CD8-positive, alpha-beta memory T cell (primary cell): ENCODE measurements at places on chromosomes 7 and 10. TPM values are rescaled to one million over a fixed set of nuclear protein-coding genes. Genes with fewer than 3 reads are reported as not detected.

The OR2A12 gene
- not detected for total RNA-seq

GRCh38 chr7:96337519-96337918, 15.6 kb upstream of the SLC25A13 start:
- H3K36me3 ChIP-seq: no peaks in the 10 kb centered on the region
- no peak for DNase-seq
- no peaks in the 10 kb centered on the region for H3K27me3 ChIP-seq
- no peaks in the 10 kb centered on the region for H3K4me1 ChIP-seq

- no peaks in the 10 kb centered on the region for H3K27me3 ChIP-seq
- H3K4me3 ChIP-seq: no peak overlapping the region
- H3K4me1 ChIP-seq: no peaks in the 10 kb centered on the region
- no peak for DNase-seq
- H3K36me3 ChIP-seq: no peaks in the 10 kb centered on the region
Observed at GRCh38 chr10:86205306-86206239, 161.0 kb downstream of the GRID1 start.

DNA sequence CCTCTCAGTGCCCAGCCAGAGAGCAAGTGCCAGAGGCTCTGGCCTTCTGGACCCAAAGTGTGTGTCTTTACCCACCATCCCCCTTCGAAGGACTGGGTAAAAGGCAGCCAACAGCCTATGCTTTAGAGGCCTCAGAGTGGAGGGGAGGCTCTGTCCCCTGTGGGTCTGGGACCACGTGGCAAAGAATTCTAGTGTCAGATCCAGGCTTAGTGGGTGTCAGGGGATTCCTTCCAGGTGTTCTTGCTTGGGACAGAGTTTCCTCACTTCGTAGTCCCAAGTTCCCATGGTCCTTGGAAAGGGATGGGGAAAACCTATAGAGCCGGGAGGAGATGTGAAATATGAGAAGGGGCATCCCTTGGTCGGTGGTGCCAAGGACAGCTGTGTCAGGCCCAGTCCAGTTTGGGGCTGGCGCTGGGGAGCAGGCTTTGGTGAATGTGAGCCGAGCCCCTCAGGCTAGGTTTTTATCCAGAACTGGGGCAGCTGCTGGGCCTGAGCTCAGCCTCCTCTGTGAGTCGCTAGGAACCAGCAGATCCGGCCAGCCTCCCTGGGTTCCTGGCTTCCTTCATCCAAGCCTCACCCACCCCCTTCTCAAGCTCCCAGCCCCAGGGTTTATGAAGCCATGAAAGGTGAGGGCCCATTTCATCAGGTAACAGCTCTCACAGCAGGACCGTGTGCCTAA, 71.2 kb downstream of the C10orf105 start:
- H3K4me1 ChIP-seq: no peaks in the 10 kb centered on the region
- no peak for DNase-seq
- no peaks in the 10 kb centered on the region for H3K36me3 ChIP-seq
- no peak overlapping the region for H3K4me3 ChIP-seq

The GPAM gene
- total RNA-seq: 16.4 TPM

DNA sequence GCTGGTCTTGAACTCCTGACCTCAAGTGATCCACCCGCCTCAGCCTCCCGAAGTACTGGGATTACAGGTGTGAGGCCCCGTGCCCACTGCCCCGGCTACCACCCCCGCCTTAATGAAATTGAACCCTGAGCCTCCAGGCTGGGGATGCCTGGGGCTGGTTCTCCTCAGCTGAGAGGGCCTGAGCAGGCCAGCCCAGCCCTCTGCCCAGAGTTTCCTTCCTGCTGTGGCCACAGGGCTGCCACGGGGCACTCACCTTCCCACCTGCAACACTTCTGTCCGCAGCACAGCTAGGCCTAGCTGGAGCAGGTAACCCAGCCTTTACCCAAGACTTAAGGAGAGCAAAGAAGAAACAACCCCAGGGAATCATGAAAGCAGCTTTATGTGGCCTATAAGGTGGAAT, 78.1 kb upstream of the ANLN start:
- no peak overlapping the region for H3K27ac ChIP-seq
- H3K4me1 ChIP-seq: no peaks in the 10 kb centered on the region
- no peak for DNase-seq
- no peak overlapping the region for H3K4me3 ChIP-seq
- no peaks in the 10 kb centered on the region for H3K36me3 ChIP-seq

- no peaks in the 10 kb centered on the region for H3K4me1 ChIP-seq
- no peak overlapping the region for H3K4me3 ChIP-seq
- no peaks in the 10 kb centered on the region for H3K36me3 ChIP-seq
- no peak for DNase-seq
- H3K27ac ChIP-seq: no peak overlapping the region
Observed at GRCh38 chr7:110669410-110669809, 421.5 kb upstream of the LRRN3 start.

- H3K4me3 ChIP-seq: no peak overlapping the region
- H3K4me1 ChIP-seq: peaks cover 44% of the 10 kb centered on the region
- no peaks in the 10 kb centered on the region for H3K36me3 ChIP-seq
- no peaks in the 10 kb centered on the region for H3K27me3 ChIP-seq
Observed at GRCh38 chr7:150939052-150939451, 39.1 kb downstream of the KCNH2 start.

DNA sequence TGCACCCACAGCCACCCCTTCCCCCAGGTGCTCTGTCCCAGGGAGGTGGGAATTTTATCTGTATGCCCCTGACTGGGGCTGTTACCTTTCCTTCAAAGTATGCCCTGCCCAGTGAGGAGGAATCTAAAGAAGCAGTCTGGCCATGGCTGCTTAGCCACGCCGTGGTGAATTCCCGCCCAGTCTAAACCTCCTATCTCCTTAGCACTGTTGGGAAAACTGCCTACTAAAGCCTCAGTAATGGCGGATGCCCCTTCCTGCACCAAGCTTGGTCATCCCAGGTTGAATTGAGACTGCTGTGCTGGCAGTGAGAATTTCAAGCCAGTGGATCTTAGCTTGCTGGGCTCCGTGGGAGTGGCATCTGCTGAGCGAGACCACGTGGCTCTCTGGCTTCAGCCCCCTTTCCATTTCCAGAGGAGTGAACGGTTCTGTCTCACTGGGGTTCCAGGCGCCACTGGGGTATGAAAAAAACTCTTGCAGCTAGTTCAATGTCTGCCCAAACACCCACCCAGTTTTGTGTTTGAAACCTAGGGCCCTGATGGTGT, 87.2 kb downstream of the ABCC2 start:
- peaks cover 16% of the 10 kb centered on the region for H3K4me1 ChIP-seq
- H3K27ac ChIP-seq: no peak overlapping the region
- peak overlapping the region; percentile 11 for H3K4me3 ChIP-seq
- H3K36me3 ChIP-seq: no peaks in the 10 kb centered on the region

- no peaks in the 10 kb centered on the region for H3K27me3 ChIP-seq
- no peak for DNase-seq
- no peak overlapping the region for H3K4me3 ChIP-seq
- no peak overlapping the region for H3K27ac ChIP-seq
- no peaks in the 10 kb centered on the region for H3K36me3 ChIP-seq
- no peaks in the 10 kb centered on the region for H3K4me1 ChIP-seq
Observed at GRCh38 chr10:33165911-33166310, 168.6 kb downstream of the NRP1 start.

- H3K27me3 ChIP-seq: no peaks in the 10 kb centered on the region
- no peak overlapping the region for H3K27ac ChIP-seq
- DNase-seq: no peak
- no peaks in the 10 kb centered on the region for H3K4me1 ChIP-seq
Observed at GRCh38 chr7:134375206-134375605, 58.5 kb upstream of the SLC35B4 start.

The RBP4 gene
- not detected for total RNA-seq

The PLAC9 gene
- not detected for total RNA-seq

DNA sequence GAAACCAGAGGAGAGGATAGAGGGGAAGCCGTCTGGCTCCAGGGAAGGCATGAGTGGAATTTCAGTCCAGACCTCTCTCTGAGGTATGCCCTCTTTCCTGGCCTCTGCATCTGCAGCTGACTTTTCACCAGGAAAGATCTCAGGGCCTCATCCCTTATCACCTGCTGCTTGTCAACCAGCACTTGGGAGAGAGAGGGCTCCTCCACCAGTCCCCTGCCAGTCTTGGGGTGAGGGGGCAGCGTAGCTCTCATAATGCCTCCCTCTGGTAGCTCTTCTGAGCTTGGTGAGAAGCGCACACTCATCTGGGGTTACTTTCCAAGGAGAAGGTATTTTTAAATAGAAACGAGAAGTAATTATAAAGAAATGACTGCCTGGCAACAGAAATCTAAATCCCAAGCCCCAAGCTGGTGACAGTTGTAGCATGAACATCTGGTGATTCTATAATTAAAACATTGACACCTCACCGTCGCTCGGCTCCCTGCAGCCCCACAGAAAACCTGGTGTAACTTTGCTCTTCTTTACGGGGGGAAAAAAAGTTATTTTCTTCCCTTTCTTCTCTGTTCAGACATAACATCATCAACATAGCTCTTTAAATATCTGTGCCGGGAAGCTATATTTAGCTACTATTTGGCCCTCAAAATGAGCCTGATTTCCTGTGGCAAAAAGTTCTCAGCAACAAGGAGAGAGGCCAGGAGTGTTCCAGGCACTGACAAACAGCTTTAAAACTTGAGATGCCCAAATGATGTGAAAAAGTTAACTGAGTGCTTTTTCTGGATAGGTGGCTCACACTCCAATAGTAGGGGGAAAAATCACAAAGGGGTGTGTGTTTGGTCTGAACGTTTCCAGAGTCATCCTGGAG, 26.9 kb downstream of the HIP1 start:
- H3K36me3 ChIP-seq: no peaks in the 10 kb centered on the region
- no peak for DNase-seq
- no peaks in the 10 kb centered on the region for H3K4me1 ChIP-seq
- no peaks in the 10 kb centered on the region for H3K27me3 ChIP-seq
- no peak overlapping the region for H3K27ac ChIP-seq

DNA sequence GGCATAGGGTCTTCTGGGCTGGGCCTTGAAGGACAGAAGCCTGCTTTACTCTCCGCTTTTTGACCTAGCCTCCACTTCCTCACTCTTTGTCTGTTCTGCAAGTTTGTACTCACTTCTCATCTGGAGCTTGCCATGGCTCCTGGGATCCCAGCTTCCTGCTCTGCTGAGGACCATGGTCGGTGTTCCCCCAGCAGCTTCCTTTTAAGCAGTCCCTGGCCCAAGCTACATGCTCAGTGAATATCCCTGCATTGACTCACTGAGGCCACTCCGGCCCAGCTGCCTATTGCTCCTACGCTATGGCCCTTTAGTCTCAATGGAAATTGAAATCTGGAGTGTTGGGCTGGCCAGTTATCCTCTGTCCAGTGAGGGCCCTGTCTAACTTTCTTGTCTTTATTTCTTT, 427.7 kb downstream of the RPS24 start:
- no peak for DNase-seq
- no peaks in the 10 kb centered on the region for H3K36me3 ChIP-seq
- H3K27ac ChIP-seq: no peak overlapping the region
- H3K4me1 ChIP-seq: no peaks in the 10 kb centered on the region
- no peak overlapping the region for H3K4me3 ChIP-seq

The NKX2-3 gene
- not detected for total RNA-seq

The MYO3A gene
- not detected for total RNA-seq

GRCh38 chr7:128676665-128677064, 4.6 kb downstream of the GARIN1A start:
- H3K27ac ChIP-seq: no peak overlapping the region
- H3K4me1 ChIP-seq: no peaks in the 10 kb centered on the region
- H3K27me3 ChIP-seq: peaks cover 10% of the 10 kb centered on the region
- H3K4me3 ChIP-seq: no peak overlapping the region

The GRIFIN gene
- total RNA-seq: not detected

- peaks cover 34% of the 10 kb centered on the region for H3K27me3 ChIP-seq
- peaks cover 5% of the 10 kb centered on the region for H3K4me1 ChIP-seq
- H3K4me3 ChIP-seq: no peak overlapping the region
- no peak overlapping the region for H3K27ac ChIP-seq
- H3K36me3 ChIP-seq: no peaks in the 10 kb centered on the region
Observed at GRCh38 chr7:151168003-151168786, 701 bp upstream of the GBX1 start.

DNA sequence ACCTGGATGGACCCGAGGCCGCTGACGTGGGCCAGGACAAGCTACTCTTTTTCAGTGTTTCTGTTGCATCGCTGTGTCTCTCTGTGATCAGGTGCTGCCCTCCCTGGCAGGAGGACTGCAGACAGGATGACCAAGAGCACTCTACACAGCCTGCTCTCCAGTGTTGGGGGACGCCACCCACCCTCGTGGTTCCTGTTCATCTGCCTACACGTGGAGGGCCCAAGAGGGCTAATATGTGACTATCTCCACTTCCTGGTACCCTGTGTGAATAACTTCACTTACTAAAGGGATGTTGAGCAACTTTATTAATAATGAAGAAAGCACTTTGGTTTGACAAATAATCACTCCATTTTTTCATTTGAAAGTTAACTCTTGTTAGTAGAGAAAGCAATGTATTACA, 101.3 kb downstream of the EGFR start:
- no peaks in the 10 kb centered on the region for H3K36me3 ChIP-seq
- no peak for DNase-seq
- H3K4me1 ChIP-seq: no peaks in the 10 kb centered on the region
- H3K27ac ChIP-seq: no peak overlapping the region
- no peak overlapping the region for H3K4me3 ChIP-seq

The CUBN gene
- 0.92 TPM for total RNA-seq

The SKIDA1 gene
- 0.35 TPM for total RNA-seq

The ENO4 gene
- total RNA-seq: not detected

The CYP26A1 gene
- total RNA-seq: not detected

- H3K27ac ChIP-seq: no peak overlapping the region
- no peaks in the 10 kb centered on the region for H3K27me3 ChIP-seq
- no peak for DNase-seq
- H3K4me3 ChIP-seq: no peak overlapping the region
Observed at GRCh38 chr7:151424799-151425198, 15.0 kb upstream of the WDR86 start.

- no peaks in the 10 kb centered on the region for H3K27me3 ChIP-seq
- H3K36me3 ChIP-seq: no peaks in the 10 kb centered on the region
- H3K4me1 ChIP-seq: no peaks in the 10 kb centered on the region
- DNase-seq: no peak
- H3K27ac ChIP-seq: no peak overlapping the region
Observed at GRCh38 chr10:6674291-6674690, 94.2 kb upstream of the PRKCQ start.

The SYT15B gene
- total RNA-seq: 0.13 TPM

DNA sequence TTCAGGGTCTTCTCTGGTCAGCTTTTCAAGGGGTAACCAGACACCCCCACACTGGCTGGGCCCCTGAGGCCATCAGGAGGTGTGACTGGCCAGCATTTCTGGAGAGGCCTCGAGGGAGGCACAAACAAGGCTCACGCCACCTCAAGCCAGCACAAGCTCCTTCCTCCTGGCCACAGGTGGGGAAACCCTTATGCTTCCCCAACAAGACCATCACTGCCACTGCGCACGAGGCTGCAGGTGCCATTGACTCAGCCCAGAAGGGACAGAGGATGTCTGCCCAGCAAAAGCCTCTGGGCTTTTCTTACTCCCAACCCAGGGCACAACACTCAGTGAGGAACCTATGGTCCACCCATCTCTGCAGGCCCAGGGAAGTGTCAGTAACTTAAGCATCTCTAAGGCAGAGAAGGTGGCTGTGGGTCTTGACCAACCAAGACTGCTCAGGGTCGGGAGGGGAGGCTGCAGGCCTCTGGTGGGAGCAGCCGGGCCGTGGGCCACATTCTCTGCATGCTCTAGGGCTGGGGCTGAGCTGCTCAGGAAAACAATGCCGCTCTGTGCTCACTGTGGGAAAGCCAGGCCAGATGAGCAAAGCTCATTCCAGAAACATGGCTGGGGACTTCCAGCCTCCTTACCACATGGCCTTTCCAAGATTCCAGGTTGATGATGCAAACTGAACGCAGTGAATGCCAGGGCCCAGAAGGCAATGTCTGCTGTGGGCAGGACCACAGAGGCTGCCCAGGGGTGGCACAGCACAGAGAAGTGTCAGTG, 24.2 kb upstream of the RASSF4 start:
- H3K27me3 ChIP-seq: no peaks in the 10 kb centered on the region
- H3K4me3 ChIP-seq: no peak overlapping the region
- no peaks in the 10 kb centered on the region for H3K36me3 ChIP-seq
- no peak for DNase-seq
